Sigmoid colon (tissue), 7 donors: ENCODE measurements at places on chromosomes 3 and 15. TPM values are rescaled to one million over a fixed set of nuclear protein-coding genes. Genes with fewer than 3 reads are reported as not detected.

- no peak for DNase-seq
- no peaks in the 10 kb centered on the region for H3K4me1 ChIP-seq
- no peaks in the 10 kb centered on the region for H3K27me3 ChIP-seq
- no peak overlapping the region for H3K4me3 ChIP-seq
- H3K36me3 ChIP-seq, result no peaks in the 10 kb centered on the region
Observed at GRCh38 chr3:74343391-74343790, 271.1 kb downstream of the CNTN3 start.

- no peak overlapping the region for H3K4me3 ChIP-seq
- DNase-seq, result no peak
- no peaks in the 10 kb centered on the region for H3K36me3 ChIP-seq
- H3K4me1 ChIP-seq, result no peaks in the 10 kb centered on the region
- no peaks in the 10 kb centered on the region for H3K27me3 ChIP-seq
- H3K27ac ChIP-seq, result no peak overlapping the region
Observed at GRCh38 chr3:11329777-11330176, 57.6 kb downstream of the ATG7 start.

DNA sequence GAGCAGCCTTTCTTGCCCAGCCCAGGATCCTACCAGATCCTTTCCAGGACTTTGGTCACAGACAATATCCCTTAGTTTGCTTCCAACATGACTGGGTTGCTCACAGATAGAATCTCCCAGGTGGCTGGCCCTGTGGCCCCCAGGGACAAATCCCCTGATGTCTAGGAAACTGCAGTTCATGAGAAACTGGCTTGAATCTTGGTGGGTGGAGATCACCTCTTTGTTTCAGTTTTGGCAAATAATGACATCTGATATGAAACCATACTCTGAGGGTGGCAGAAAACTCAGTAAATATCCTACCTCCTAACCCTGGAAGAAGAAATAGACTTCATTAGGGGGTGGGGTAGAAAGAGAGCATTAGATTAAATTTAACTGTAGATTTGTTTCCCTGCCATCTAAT lies 44.1 kb upstream of the PFN2 start:
- H3K4me1 ChIP-seq, result no peaks in the 10 kb centered on the region
- no peaks in the 10 kb centered on the region for H3K36me3 ChIP-seq
- H3K27me3 ChIP-seq, result no peaks in the 10 kb centered on the region
- no peak for DNase-seq

GRCh38 chr15:51658664-51659063 lies 22.6 kb upstream of the SCG3 start:
- DNase-seq, result no peak
- H3K36me3 ChIP-seq, result no peaks in the 10 kb centered on the region
- H3K27me3 ChIP-seq, result no peaks in the 10 kb centered on the region
- H3K4me3 ChIP-seq, result no peak overlapping the region
- no peak overlapping the region for H3K27ac ChIP-seq
- H3K4me1 ChIP-seq, result no peaks in the 10 kb centered on the region

DNA sequence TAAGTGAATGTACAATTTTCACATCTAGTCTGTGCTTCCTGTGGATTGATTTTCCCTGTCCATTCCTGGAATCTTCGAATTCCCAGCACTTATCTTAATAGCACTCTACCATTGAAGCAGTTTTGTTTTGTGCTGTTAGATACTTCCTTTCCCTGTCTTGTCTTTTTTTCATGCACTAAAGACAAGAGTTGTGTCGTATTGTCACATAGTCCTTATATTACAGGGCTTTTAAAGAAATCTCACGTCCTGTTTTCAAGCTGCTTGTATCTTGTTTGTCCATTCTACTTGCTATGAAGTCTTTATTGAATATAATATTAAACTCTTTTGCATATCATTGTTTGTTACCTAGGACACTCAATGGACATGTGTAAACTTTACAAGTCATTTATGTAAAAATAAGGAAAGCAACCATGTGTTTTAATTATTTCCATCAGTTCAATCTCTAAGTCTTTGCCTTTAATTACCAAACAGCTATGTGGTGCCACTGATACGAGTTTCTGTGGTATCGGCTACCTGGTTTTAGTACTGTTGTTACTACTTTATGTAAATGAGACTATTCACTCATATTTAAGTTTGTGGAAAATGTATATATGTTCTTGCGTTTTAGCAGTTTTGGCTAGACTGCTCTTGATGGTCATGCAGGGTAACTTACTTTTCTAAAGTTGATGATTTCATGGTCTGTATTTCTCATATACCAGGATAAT lies 10.3 kb downstream of the PIK3CA start:
- no peaks in the 10 kb centered on the region for H3K36me3 ChIP-seq
- DNase-seq, result no peak
- H3K27ac ChIP-seq, result no peak overlapping the region
- peaks cover 18% of the 10 kb centered on the region for H3K4me1 ChIP-seq

GTF2A2 gene
- 48.2 TPM for total RNA-seq

ARHGEF26 gene
- total RNA-seq, result 125 TPM

CPEB1 gene
- 13.2 TPM for total RNA-seq

SLC25A20 gene
- 21.9 TPM for total RNA-seq

TLE3 gene
- total RNA-seq, result 66.4 TPM
